Transverse colon (tissue), 4 donors: ENCODE measurements at places on chromosomes 5 and 9. TPM values are rescaled to one million over a fixed set of nuclear protein-coding genes. Genes with fewer than 3 reads are reported as not detected.

Gene SPAAR
- 2.5 TPM for total RNA-seq

Gene SLC4A9
- 0.48 TPM for total RNA-seq

- H3K27ac ChIP-seq = no peak overlapping the region
- no peaks in the 10 kb centered on the region for H3K27me3 ChIP-seq
- no peaks in the 10 kb centered on the region for H3K4me1 ChIP-seq
- H3K4me3 ChIP-seq = no peak overlapping the region
These were observed 345.6 kb downstream of the KDM4C start for GRCh38 chr9:7103367-7103766.

- no peaks in the 10 kb centered on the region for H3K27me3 ChIP-seq
- no peak overlapping the region for H3K27ac ChIP-seq
- no peak for DNase-seq
- H3K4me3 ChIP-seq = no peak overlapping the region
- no peaks in the 10 kb centered on the region for H3K36me3 ChIP-seq
These were observed 113.5 kb downstream of the CAAP1 start for GRCh38 chr9:26779062-26779461.

DNA sequence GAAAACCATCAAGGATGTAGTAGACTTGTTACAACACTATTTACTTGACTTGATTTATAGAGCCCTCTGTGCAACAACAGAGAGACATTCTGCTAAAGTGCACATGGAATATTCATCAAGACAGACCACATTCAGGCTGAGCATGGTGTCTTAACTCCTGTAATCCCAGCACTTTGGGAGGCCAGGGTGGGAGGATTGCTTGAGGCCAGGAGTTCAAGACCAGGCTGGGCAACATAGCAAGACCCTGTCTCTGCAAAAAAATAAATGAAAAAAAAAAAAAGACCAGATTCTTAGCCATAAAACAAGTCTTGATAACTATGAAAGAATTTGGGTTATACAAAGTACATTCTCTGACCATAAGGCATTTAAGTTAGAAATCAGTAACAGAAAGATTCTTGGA, 25.3 kb downstream of the DENND4C start:
- H3K27me3 ChIP-seq = no peaks in the 10 kb centered on the region
- no peak overlapping the region for H3K4me3 ChIP-seq
- DNase-seq = no peak
- no peak overlapping the region for H3K27ac ChIP-seq

DNA sequence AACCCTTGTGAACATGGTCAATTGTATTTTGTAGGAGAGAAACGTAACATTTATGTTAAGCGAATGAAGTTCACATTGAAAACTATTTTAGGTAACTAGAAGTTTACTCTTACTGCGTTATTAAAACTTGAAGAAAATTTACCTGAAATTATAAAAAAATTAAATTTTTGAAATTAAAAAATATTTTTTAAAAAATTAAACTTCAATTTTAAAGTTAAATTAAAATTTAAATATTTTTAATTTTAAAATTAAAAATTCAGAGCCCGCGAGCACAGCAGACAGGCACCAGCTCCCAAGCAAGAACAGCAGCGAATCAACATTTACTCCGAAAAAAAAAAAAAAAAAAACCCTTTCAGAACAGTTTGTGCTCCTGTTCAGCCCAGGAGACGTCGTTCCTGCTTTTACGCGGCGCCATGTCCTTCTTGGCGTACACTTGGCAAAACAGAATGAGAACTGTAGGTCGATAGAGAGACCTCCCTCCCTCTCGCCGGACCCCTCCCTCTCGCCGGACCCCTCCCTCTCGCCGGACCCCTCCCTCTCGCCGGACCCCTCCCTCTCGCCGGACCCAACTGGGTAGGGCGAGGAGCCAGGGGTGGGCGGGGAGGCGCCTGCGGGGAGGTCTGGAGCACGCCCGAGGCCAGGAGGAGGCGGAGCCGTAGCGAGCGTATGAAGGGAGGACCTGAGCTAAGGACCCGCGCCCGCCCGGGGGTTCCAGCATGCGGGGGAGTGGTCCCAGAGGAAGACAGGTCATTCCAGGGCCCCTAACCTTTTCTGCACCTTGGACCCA, 235.8 kb downstream of the ROR2 start:
- no peaks in the 10 kb centered on the region for H3K36me3 ChIP-seq
- DNase-seq = peak; percentile 78
- no peaks in the 10 kb centered on the region for H3K4me1 ChIP-seq
- H3K4me3 ChIP-seq = peak overlapping the region; percentile 30
- no peaks in the 10 kb centered on the region for H3K27me3 ChIP-seq

DNA sequence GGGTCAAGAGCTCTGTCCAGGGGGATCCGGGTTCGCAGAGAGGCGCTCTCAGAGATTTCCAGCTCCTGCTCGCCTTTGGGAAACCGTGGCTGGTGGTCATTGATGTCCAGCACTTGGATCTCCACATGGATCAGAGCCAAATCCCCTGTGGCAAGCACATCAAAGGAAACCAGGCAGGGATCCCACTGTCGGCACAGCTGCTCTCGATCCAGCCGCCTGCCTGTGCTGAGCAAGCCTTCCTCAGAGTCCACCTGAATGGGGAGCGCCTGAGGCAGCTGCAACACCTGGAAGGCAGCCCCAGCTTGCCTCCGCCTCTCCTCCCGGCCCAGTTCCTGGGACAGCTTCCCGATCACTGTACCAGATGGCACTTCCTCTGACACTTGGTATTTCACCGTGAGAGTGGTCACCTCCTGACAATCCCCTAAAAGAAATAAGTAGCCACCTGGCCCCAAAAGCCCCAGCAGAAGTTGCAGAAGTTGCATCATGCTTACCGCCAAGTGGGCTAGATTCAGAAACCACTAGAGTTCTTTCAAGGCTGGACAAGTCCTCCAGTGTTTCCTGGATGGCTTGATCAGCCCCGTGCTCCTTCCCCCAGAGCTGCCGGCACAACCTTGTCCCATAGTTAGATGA, 520 bp downstream of the PCDH12 start:
- no peaks in the 10 kb centered on the region for H3K27me3 ChIP-seq
- peak overlapping the region; percentile 40 for H3K27ac ChIP-seq
- DNase-seq = no peak
- no peaks in the 10 kb centered on the region for H3K36me3 ChIP-seq

DNA sequence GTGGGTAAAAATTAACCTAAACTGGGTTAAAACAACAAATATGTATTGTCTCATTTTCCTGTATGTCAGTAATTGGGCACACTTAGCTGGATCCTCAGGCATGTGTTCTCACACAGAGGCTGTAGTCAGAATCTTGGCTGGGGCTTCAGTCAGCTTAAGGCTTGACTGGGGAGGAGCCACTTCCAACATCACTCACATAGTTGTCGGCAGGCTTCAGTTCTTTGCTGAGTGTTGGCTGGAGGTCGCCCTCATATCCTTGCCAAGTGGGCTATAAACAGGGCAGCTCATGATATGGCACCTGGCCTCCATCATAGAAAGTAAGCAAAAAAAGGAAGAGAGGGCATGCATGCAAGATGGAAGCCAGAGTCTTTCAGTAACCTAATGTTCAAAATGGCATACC, 173.0 kb downstream of the GIN1 start:
- H3K36me3 ChIP-seq = peaks cover 6% of the 10 kb centered on the region
- H3K4me1 ChIP-seq = no peaks in the 10 kb centered on the region
- no peak overlapping the region for H3K4me3 ChIP-seq
- no peaks in the 10 kb centered on the region for H3K27me3 ChIP-seq
- no peak overlapping the region for H3K27ac ChIP-seq
